Inflammatory macrophage treated with lipopolysaccharide for 1 hour (primary cell): ENCODE measurements at places on chromosomes 2 and 18.

DNA sequence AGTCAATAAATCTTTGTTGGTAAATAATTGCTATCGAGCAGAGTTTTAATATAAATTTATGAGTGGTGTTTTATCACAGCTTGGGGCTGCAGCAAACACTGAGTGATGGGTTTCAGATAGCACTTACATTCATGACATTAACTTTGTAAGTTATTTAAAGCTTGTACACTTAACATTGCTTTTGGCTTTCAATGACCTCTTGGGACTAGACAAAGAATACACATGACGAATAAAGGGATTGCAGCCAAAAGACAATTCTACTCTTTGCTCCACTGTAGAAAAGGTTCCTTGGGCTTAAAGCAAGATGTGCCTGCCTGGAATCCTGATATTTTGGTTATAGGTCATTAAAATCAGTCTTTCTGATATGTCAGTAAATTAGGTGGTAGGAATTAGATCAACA lies 299.5 kb downstream of the GBX2 start:
- no peak for DNase-seq

- no peak for DNase-seq
Observed at GRCh38 chr2:212609479-212609878, 70.9 kb upstream of the ERBB4 start.

- no peak for DNase-seq
Observed at GRCh38 chr2:225379856-225380255, 19.7 kb upstream of the NYAP2 start.

DNA sequence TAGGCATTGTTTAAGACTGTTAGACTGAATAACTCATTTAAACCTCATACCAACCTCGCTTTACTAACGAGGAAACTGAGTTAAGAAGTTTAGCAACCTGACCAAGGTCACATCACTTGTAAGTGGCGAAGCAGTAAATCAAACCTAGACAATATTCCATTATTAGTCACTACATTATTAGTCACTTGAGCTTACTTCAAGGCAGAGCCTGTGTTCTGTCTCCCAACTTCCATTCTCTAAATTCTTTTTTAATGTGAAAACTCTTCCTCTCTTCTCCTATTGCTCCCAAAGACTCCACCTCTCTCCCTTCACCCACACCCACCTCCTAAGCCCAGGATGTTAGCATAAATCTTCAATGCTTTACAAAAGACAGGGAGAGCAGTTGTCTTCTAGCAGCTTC lies 156.5 kb downstream of the ARL6IP6 start:
- DNase-seq: no peak

DNA sequence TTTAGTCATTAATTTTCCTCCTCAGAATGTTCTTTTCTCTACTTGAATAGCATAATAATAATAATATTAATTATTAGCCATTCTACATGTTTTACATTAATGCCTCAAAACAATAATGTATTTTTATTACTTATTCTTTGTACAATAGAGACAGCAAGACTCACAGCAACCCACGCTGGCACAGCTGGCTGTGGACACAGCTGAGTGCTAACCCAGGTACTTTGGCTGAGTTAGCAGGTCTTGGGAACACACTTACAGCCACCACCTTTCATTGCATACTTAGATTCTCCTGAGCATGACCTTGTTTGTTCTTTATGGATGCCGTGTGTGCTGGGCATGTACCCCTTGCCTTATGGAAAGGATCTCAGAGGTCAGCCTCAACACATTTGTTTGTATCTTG lies 260.2 kb upstream of the ST6GAL2 start:
- DNase-seq: no peak

DNA sequence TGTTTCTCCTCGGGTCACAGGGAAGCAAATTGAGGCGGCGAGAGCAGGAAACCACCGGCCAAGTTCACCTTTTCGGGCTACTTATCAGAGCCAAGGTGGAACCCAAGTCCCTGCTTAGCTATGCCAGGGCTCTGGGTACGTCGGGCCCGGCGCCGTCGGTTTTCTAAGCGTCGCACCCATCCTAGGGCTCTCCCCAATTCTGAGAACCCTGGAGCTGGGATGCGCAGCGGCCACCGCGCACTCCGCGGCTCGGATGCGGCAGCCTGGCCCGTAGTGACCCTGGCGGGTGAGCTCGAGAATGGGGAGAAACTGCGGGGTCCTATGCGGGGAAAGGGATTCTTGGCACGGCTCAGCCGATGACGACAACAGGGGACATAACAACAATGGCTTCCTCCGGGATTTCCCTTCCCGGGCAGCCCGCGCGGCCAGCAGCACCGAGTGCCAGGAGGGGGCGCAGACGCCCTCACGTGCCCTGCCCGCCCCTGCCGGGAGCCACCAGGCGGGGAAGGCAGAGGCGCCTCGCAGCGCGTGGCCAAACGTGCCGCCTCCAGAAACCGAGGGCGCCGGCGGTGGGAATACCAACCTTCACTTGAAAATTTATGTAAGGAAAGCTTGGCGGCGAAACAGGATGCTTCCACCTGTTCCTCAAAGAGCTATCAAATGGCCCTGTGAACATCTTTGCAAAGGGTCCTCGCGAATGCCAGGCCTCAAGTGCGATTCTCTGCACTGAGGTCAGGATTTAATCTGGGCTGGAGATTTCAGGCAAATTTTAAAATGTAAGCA lies 2.1 kb upstream of the SLC30A3 start:
- DNase-seq: peak; percentile 37

DNA sequence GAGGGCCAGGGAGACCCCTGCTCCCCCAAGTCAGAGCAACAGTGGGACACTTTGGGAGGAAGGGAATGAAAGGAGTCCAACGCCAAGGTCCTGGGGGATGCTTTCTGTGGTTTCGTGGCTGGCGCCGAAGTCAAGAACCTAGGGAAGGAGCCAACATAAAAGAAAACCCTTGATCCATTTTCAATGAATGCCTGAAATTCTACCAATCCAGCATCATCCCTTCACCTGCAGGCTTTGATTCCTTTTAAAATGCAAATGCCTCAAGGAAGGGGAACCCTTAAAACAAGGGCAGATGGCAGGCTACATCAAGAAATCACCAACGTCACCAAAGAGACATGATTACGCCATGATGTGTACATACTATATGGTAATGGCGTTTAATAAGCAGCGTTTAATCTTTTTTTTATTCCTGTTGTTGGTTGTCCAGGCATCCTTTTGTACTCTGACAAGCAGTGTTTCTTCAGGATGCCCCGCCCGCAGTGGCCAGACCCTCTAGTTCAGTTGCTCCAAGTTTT lies 123.3 kb upstream of the SLC1A4 start:
- DNase-seq: no peak

DNA sequence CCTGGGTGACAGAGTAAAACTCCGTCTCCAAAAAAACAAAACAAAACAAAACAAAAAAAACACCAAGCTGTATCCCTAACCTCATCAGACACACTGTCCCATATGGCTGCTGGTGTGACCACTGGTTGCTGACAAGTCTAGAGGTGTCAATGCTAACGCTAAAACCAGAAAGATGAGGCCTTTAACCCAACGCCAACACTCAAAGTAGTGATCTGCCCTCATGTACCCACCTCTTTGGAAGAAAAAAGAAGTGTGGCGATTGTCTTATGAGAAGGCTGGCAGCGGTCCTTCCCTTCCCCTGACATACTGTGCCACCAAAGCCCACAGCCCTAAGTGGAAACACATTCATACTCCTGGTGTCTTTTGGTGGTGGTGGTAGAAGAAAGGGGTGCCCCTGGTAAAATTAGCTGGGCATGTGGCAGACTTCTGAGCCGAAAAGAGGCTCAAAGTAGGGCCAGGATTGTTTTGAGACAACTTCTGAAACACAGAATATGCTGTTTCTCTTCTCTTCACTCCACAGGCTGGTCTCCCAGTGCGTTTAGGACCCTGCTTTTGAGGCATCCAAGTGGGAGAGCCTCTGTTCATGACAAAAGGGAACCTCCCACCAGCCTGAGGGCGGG lies 9.8 kb downstream of the SERTAD2 start:
- no peak for DNase-seq

DNA sequence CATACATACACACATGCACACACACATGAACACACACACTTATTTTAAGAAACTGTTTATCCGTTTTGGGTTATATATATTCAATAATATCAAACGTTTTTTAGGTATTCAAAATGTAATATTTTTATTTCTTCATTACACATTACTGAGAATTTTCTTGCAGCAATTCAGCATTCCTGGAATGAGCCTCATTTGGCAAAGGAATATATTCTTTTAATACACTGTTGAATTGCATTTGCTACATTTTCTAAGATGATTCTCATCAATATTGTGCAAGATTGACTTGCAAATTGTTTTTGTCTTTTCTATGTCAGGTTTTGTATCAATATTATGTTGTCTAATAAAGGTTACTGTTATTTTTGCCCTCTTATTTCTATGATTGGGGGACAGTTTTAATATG lies 276.1 kb upstream of the CYP26B1 start:
- DNase-seq: no peak

- DNase-seq: peak; percentile 55
Observed at GRCh38 chr2:32064021-32064601, 755 bp downstream of the SPAST start.

DNA sequence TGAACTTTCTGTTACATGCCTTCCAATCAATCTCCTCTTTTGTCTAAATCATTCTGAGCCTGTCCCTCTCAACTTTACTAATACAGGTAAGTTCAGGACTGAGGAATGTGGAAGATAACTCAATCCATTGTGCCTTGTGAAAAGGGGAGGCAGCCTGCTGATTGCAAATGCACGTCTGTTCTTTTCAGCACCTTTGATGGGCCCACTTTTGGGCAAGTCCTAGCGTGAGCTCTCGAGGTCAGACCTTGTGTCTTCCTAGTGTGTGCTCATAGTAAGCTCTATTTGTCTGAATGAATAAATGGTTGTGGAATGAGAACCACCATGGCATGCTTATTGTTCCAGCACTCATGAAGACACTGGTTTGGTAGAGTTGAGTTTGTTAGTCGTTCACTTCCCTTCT lies 50.4 kb upstream of the REL start:
- DNase-seq: no peak

GRCh38 chr2:160670618-160671017 lies 177.0 kb upstream of the RBMS1 start:
- DNase-seq: no peak

- no peak for DNase-seq
Observed at GRCh38 chr2:152542995-152543481, 174.2 kb downstream of the PRPF40A start.

- no peak for DNase-seq
Observed at GRCh38 chr2:219638948-219639755, 11.7 kb downstream of the SLC4A3 start.

DNA sequence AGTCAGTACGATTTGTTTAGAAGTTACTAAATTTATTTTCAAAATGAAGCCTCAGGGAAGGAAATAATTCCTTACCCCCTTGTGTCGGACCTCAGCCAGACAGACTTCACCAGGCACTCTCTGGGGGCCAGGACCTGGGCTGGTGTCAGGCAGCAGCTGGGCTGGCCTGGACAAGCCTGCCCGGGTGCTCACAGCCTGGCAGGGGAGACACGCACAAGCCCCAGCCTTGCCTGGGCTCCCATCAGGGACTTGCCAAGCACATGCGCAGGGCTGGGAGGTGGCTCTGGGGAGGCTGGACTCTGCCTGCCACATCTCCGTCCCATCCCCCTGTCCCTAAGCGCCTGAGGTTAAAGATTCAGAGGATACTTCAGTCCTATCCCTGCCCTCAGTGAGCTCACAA lies 56.8 kb upstream of the HS6ST1 start:
- DNase-seq: no peak
